PC-3 (cell line): ENCODE measurements at places on chromosomes 7 and 10. TPM values are rescaled to one million over a fixed set of nuclear protein-coding genes. Genes with fewer than 3 reads are reported as not detected.

DNA sequence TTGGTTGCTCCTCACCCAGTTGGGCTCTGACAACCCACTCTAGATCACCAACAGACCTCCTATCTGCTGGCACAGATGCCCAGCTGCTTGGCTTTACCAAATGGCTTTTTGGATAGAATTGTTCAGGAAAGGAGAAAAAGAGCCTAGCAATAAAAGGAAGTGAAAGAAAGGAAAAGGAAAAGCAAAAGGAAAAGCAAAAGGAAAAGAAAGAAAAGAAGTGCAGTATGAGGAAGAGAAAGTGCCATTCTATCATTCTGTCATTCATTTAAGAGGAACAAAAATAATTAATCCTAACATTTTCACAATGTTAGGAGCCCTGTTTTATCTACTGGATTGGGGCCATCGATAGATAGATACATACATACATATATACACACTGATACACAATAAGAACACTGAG, 353.6 kb downstream of the THSD7A start:
- DNase-seq: no peak

DNA sequence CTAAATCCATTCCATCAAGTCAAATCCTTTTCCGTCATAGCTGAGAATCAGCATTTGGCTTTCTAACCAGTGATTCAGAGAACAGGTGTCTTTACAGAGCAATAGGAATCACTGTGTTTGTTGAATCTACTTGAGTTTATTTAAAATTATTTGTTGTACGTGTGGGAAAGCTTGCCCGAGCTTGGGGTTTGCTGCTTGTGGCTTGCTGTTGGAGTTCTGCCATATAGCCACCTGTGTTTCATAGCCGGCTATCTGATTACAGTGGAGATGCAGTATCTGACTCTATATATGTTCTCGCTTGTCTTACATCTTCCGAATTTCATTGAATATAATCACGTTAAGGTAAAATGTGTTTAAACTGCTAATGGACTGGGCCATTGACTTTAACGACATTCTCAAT, 274.3 kb upstream of the MKI67 start:
- DNase-seq: no peak

- no peak for DNase-seq
These were observed 7.1 kb downstream of the HEPACAM2 start for GRCh38 chr7:93218997-93219827.

GRCh38 chr10:101833466-101833865, 10.1 kb downstream of the KCNIP2 start:
- no peak for DNase-seq

GRCh38 chr7:6165075-6165474, 107.3 kb downstream of the CYTH3 start:
- no peak for DNase-seq

DNA sequence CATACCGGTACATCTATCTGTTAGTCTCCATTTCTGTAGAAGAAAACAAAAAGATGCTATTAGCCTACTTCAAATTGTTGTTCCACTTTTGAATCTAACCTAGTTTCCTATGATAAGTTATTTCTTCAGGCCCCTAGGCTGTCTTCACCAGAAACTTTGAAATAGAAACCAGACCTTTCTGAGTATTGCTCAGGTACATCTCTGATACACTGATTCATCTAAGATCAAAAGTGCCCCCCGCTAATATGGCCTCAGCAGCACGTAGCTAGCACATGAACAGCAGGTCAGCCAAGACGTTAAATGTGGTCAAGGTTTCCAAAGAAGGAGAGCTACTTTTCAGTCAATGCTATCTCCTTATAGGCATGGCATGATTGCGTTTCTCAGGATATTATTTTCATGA, 23.6 kb downstream of the CTAGE6 start:
- DNase-seq: no peak

- DNase-seq: no peak
These were observed 16.1 kb upstream of the FAM170B start for GRCh38 chr10:49149881-49150280.

- peak; percentile 25 for DNase-seq
These were observed 8.0 kb downstream of the RSU1 start for GRCh38 chr10:16809074-16809718.

DNA sequence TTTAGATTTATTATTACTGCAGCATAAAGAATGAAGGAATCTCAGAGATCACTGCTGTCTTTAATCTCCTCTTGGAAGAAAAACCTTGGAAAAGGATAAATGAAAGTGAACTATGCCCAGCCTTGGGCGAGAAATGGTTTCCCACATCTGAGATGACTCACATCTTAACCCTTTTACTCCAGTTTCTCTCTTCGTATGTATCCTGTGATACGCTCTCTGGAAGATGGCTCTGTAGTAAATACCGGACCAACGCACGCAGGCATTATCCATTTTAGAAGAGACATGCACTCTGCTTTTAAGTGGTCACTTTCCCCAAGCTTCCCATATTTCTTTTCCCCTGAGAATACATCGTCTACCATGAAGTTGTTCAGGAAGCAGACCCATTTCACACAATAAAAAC, 207.3 kb upstream of the BMPER start:
- DNase-seq: no peak

The CPA2 gene
- total RNA-seq: not detected in 2 replicates

- no peak for DNase-seq
These were observed 69.1 kb downstream of the INPP5A start for GRCh38 chr10:132606536-132607316.

The SCRN1 gene
- 33.9 and 37.9 TPM in 2 replicates for total RNA-seq

GRCh38 chr10:549391-549790, 140.1 kb downstream of the DIP2C start:
- DNase-seq: no peak

DNA sequence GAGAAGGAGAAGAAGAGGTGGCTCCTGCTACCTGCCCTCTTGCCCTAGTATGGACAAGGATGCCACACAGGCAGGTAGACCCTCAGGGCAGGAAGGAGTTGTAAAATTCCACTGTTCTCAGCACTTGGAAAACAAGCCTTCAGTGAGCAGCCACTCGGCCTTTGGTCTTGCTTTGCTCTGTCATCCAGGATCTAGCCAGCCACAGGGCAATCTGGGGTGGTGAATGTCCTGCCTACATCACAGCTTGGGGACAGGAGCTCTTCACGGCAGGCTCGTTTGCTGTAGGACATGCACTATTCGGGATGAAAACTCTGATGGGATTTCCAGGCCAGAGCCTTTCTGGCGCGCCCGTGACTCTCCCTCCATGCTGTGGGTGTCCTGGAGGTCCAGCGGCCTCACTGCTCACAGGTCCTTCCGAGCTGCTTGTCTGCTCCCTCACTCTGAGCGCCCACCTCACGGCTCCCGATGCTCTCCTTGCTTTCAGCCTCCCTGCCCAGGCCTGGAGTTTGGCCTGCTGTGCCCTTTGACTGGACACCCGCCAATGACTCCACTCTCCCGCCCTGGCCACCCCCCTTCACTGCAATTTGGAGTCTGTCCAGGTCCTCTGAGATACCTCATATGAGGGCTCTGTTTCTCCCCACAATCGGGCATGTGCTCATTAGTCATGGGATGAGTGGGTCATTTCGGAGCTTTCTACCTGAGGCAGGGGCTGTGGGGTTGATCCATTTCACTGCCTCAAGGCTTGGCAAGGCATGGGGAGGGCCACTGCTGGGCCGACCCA, 227.2 kb upstream of the GRB10 start:
- peak; percentile 60 for DNase-seq
